ENCODE measurements at places on chromosomes 11 and 22.

GRCh38 chr22:27639248-27640086 lies 162.1 kb downstream of the MN1 start:
- no peak for DNase-seq

DNA sequence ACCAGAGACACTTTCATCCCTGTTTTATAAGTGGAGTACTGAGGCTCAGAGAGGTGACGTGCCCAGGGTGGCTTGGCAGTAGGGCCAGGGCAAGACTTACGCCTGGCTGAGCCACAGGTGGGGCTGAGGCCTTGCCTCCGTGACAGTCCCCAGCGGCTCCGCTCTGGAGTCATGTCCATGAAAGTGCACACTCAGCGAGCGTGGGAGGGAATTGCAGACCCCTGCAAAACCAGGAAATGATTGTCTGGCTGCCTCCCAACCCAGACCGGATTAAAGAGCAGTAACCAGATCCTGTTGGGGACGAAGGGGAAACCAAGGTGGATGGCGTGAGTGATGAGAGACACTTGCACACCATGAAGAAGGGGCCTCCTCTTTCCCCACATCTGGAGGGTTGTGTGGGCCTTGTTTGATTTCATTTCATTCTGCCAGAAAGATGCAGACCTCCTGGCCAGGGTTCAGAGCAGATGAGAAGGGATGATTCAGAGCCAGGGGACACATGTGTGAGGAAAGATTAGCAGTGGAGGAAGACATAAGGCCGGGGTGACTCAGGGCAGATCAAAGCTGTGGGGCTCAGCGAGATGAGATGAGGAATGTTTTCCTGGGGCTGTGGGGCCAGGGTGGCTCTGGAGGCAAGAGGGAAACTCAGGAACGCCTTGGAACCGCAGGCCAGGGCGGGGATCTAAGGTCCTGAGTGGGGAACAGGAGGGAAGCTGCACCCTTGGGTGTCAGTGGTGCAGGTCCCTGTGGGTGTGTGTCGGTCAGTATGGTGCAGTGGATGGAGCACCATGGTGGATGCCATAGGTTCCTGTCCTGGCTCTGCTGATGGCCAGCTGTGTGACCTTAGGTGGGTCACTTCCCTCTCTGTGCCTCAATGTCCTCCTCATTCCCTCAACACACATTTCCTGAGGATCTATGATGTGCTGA lies 29.9 kb upstream of the LRRC32 start:
- no peak for DNase-seq

GRCh38 chr22:21009638-21010425 lies 5.1 kb upstream of the P2RX6 start:
- DNase-seq: no peak

GRCh38 chr11:108221371-108221770 lies 1.1 kb downstream of the NPAT start:
- DNase-seq: no peak

GRCh38 chr11:120068114-120068573 lies 69.8 kb downstream of the TRIM29 start:
- DNase-seq: no peak

DNA sequence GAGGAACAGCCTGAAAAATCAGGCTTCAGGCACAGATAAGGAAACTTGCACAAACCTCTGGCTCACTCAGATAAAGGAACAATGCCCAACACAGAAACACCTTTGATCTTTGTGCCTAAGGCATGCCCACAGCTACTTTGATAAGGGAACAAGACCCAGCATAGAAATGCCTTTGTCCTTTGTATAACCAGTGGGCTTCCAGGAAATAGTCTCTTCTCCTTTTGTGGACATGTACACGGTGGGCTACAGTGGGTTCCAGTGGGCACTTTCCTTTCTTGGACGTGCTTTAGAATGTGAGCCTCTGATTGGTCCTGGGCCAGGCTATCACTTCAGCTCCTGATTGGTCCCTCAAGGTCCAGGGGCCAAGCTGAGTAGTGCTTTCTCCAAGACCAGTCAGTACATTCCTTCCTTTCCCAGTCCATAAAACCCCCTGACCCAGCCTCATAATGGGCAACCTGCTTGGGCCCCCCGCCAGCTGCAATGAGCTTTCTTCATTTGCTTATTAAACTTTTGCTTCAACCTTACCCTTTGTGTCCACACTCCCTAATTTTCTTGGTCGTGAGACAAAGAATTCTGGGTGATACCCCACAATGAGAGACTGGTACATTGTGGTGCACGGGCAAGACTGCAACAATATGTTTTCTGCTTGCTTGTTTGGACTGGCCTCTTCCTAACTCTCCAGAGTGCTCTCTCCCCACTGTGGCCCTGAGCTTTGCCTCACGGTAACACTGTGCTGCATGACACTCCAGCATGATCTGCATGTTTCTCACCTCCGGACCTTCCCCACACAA lies 1.7 kb upstream of the CABIN1 start:
- DNase-seq: no peak

GRCh38 chr22:49066619-49067018 lies 761.1 kb downstream of the BRD1 start:
- DNase-seq: no peak

DNA sequence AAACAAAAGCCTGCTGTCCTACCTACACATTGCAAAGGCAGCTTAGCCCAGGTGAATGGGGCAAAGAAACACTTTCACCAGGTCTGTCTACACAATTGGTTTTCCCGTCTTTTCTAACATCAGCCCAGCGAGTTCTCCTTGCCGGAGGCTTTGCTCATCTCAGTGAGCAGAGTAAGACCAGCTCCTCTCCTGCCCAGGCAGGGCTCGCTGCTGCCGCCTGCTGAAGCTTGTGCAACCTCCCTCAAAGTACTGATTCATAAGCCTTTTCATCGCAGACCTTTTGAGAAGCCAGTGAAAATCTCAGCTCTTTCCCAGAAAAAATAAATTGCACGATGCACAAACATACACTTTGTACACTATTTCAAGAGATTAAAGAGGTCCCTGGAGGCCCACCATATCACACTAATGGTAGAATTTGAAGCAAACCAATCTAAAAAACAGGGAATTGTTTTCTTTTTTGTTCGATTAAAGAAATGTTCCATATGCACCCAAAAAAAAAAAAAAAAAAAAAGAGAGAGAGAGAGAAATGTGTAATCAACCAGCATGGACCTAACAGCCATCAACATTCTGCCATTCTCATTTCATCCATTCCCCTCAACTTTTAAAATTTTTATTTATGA lies 328.1 kb upstream of the MPPED2 start:
- DNase-seq: no peak

GRCh38 chr22:37229012-37229804 lies 14.9 kb downstream of the RAC2 start:
- no peak for DNase-seq

GRCh38 chr11:88292171-88292843 lies 45.2 kb downstream of the CTSC start:
- DNase-seq: no peak

DNA sequence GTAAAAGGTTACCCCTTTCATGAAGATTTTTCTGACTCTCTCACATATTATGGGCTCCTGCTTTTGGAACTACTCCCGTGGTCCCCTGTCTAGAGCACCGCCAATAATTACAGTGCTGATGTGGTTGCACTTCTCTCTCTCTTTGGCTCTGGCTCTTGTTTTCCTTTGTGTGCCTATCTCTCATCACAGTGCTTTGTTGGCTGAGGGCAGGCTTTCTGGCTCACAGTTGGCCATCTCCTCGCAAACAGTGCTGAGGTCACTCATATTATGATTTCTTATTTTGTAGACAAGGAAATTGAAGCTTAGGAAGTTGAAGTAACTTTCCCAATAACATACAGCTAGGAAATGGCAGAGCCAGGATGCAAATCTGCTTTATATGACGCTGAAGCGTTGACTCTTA lies 192.5 kb downstream of the DDX10 start:
- no peak for DNase-seq

- no peak for DNase-seq
Observed at GRCh38 chr11:120548682-120549209, 37.2 kb downstream of the GRIK4 start.

DNA sequence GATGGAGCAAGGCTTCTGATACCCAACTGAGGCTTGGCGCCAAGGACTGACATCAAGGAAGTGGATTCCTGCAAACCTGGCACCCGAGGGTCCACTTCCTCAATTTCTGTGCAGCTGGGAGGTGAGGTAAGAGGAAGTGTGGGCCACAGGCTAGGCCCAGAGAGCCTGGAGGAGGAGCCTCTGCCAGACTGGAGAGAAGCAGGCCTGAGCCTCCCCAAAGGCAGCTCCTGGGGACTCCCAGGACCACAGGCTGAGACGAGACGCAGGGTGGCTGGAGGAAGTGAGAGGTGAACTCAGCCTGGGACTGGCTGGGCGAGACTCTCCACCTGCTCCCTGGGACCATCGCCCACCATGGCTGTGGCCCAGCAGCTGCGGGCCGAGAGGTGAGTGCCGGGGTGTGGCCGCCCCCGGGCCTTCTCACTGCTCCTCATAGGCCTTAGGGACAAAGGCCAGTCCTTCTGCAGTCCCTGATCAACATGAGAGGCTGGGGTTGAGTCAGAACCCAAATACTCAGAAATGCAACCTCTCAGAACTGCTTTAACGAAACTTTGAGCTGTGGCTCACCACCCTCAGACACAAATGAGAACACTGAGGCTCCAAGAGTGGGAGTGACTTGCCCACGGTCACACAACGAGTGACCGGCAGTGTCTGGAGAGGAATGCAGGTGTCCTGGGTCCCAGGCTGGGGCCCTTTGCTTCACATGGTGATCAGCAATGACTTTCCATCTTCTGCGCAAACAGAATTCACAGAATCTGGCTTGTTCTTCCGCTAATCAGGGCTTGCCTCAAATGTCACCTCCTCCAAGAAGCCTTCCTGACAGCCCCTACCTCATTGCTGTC lies at the start of gene NCF4:
Gene NCF4 (plus strand): TSS at position 186 of the 839 bp plus-strand sequence. CDS start 166 bp downstream, at position 352.
- DNase-seq: no peak

- DNase-seq: no peak
Observed at GRCh38 chr22:36194971-36195370, 6.6 kb downstream of the APOL4 start.

DNA sequence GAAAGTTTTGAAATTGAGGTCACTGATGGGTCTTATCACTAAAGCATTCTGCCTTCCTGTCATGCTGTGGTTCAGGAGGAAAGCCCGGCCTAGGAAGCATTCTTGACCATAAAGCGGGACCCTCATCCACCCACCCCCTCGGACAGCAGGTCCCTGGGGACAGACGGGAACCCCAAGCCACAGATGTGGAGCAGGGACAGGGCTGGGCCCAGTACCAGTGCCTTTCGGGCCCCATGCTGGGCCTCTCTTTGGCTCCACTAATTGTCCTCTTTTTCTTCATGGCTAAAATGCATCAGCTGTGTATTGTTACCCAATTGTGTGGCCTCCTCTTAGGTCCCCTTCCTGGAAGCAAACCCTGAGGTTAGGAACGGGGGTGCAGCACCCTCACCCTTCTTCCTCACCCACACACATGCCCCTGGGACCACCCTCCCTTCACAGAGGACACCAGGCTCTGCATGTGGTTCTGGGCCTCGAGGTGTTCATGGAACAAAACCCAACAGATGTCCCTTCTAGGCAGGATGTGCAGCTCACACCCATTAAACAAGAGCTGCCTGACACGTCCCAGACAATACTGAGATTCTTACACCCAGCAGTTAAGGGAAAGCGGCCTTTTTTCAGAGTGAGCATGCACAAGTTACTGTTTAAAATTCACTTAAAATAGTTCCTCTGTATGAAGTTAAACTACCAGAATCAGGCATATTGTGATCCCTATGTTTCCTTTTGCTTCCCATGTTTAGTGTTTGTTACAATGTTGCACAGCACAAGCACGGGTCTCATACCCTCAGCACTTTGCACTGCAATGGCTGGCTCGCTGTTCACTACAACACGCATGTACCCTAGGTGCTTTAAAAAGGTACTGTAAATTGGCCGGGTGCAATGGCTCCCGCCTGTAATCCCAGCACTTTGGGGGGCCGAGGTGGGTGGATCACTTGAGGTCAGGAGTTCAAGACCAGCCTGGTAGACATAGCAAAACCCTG lies 807.6 kb downstream of the BRD1 start:
- no peak for DNase-seq

DNA sequence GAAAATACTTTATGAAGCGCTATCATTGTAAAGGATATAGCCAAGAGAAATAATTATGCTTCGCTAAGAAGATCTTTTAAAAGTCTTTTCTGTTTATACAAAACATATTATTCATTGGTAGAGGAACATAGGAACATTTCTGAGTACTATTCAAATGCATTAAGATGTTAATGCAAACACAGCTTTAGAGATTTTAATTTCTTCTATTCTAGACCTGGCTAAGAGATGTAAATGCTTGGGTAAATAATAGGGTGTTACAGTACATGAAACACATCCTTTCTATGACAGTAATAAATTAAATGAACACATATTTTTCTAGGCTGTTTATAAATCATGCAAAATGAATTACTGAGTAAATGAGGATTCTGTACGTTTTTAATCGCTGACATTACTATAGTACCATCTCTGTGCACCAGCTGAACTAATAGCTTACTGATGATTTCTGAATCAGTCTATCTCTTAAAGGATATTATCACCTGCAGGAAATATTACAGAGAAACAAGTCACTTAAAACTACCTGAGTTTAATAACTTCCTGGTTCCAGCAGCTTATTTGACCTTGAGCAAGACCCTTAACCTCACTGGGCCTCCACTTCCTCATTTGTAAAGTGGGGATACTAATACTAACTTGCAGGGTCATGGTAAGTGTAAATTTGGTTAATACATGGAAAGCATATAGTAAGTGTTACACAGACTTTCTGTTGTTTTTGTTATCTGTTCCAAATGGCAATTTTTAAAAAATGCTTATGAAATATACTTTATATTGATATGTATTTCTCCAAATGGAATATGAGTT lies 344.9 kb downstream of the DYNC2H1 start:
- no peak for DNase-seq

- DNase-seq: no peak
Observed at GRCh38 chr22:39363751-39364515, 14.1 kb downstream of the SYNGR1 start.

- no peak for DNase-seq
Observed at GRCh38 chr11:71282581-71283351, 30.4 kb upstream of the SHANK2 start.

DNA sequence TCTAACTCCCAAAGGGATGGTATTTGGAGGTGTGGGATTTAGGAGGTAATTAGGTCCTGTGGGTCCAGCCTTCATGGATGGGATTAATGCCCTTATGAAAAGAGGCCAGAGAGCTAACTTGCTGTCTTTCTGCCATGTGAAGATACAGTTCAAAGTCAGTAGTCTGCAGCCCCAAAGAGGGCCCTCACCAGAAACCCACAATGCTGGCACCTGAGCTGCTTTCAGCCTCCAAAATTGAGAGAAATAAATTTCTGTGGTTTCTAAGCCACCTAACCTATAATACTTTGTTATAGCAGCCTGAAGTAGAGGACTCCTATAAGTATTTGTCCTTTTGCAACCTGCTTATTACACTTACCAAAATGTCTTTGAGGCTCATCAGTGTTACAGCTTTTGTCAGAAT lies 16.2 kb downstream of the ATM start:
- no peak for DNase-seq

Data from stimulated activated CD8-positive, alpha-beta memory T cell treated with anti-CD3 and anti-CD28 coated beads, Interleukin-7, amount 100 ng/mL, for 1 hour (primary cell).